ENCODE measurements at places on chromosomes 11 and 22.

DNA sequence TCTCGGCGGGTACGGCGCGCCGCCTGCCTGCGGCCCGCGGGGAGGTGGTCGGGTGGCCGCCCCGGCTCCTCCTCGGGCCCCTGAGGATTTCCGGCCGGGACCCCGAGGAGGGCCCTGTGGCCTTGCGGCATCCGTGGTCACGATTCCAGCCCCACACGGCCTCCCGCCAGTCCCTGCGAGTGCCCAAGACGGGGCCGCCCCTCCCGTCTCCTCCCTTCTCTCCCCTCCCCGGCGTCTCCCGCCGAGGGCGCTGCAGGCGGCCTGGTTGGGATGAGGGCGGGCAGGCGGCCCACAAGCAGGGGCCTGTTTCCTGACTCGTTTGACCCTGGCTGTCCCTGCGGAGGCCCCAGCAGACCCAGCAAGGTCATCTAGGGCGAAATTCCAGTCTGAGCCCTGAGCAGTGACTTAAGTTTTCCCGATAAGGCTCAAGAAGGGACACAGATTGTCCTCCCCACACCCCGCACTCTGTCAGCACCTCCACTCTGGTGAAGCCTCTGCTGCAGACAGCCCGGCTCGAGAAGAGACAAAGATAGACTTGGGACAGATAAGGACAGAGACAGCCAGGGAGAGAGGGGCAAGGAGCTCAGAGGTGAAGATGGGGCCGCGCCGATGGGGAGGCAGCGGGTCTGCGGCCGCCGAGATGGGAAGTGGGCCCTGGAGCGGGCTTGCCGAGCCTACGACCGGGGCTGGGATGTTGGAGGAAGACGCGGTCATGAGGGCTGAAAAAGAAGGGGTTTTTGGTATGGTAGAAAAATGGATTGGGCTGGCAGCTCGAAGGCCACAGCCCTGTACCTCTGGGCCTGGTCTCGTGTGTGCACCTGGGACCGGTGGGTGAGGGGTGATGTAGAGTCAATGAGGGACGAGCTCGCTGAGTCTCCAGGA, 95.0 kb downstream of the SWAP70 start:
- DNase-seq: peak; percentile 87

DNA sequence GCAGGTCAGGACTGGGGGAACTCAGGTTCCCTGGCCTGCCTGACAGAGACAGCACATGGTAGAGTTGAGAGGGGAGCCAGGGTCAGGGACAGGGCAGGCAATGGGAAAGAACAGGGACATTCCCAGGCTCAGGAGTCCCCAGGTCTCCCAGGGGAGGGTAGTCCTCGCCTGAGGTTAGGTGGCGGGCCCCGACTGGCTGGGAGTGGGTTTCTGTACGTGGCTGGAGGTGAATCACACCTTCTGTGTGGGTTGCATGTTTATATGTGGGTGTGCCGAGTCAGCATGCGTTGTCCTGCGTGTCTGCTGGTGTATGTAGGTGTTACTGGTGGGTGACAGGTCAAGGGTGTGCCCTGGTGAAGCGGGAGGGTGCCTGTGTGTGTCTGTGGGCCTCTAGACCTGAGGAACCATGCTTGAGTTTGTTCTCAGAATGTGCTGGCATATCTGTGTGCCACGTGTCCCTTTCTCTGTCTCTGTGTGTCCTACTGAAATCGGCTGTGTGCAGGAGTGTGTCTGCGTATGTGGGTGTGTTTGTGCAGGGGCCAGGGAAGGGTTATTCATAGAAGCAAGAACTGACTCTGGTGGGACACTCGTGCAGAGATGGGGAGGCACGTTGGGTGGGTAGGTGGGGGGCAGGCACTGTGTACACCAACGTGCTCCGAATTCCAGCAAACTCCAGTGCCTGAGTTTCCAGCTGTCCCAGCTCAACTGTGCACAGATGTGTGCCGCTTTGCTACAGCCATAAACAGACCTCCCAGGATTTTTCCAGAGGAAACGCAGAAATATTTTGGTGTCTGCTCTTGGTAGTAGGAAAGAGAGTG, 23.8 kb upstream of the OAF start:
- DNase-seq: peak; percentile 73

GRCh38 chr11:7427733-7428132, 57.6 kb upstream of the OLFML1 start:
- DNase-seq: no peak

DNA sequence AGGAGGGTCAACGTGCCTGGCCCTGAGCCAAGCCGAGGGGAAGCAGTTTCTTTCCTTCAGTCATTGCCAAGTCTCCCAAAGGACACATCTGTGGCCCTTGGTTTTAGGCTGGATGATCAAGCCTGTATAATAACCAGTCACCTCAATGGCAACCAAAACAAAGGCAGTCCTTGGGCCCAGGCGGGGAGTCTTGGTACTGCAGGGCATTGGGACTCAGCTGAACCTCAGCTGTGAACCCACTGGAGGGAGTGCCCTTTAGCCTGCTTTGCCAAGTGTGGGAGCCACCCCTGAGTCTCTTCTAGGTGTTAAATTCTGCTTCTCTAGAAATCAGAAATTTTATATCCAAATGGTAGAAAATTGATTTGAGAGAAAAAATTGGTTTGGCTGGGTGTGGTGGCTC, 36.9 kb downstream of the CPT1A start:
- no peak for DNase-seq

- no peak for DNase-seq
These were observed 16.5 kb downstream of the SCYL1 start for GRCh38 chr11:65541093-65541982.

GRCh38 chr11:102110761-102111010, 439 bp downstream of the YAP1 start:
- DNase-seq: peak; percentile 63

GRCh38 chr11:12569499-12570425, 104.5 kb upstream of the TEAD1 start:
- no peak for DNase-seq

DNA sequence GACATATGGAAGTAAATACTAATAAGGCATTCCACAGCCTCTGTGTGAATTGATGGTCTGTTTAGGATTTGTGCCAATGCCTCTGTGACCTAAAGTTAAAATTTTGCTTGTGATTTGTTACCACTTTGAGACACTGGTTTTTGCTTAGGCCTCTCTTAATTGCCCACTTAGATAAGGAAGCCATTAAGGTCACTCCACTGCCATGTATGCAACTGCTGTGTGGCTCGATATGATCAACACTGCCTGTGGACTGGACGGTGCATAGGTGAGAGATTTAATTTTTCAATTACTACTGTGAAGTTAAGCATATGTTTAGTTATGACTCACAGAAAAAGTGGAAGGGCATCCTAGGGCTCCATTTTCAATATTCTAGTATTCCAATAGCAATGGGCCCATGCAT, 36.9 kb downstream of the CSRP3 start:
- no peak for DNase-seq

DNA sequence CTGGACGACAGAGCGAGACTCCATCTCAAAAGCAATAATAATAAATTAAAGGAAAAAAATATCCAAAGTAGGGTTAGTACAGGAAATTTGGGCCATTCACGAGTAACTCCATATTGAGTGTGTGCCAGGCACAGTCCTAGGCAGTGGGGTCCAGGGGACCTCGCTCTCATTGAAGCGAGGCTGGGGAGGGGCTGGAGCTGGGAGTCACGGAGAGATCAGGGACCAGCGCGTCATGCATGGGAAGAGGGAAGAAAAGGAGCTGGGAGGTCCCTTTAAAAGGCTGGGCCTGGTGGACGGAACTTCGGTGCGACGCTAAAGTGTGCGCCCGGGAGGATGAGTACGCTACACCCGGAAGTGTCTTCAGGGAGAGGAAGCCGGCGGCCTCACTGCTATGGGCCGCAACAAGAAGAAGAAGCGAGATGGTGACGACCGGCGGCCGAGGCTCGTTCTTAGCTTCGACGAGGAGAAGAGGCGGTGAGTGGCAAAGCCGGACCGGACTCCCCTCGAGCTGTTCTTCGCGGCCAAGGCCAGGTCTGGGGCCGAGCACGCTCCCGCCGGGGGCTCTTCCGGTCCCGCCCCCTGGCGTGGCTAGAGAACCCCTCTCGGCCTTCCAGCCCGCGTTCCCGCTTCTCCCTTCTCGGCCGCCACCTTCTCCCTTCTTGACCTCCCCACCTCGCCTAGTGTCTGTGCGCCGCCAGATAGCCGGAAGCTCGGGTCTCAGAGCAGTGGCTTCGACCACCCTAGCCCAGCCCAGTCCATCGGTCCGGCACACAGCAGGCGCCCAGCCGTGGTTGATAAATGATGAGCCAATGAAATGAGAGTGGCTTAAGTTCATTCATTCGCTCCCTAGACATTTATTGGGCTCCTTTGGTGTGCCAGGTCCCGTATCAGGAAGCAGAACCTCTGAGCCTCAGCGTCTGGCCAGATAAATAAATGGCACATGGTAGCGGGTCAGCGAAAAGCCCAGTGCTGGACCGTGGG, at the start of gene NOL12:
NOL12 (plus strand) TSS at position 342 of the 981 bp plus-strand sequence; CDS start at position 392, 50 bp downstream.
- DNase-seq: peak; percentile 86

GRCh38 chr11:128902515-128903066, 11.4 kb downstream of the KCNJ5 start:
- DNase-seq: no peak

GRCh38 chr22:25210793-25211192, 8.6 kb upstream of the CRYBB2 start:
- DNase-seq: no peak

- DNase-seq: no peak
These were observed 81.4 kb upstream of the GRK3 start for GRCh38 chr22:25482868-25483639.

DNA sequence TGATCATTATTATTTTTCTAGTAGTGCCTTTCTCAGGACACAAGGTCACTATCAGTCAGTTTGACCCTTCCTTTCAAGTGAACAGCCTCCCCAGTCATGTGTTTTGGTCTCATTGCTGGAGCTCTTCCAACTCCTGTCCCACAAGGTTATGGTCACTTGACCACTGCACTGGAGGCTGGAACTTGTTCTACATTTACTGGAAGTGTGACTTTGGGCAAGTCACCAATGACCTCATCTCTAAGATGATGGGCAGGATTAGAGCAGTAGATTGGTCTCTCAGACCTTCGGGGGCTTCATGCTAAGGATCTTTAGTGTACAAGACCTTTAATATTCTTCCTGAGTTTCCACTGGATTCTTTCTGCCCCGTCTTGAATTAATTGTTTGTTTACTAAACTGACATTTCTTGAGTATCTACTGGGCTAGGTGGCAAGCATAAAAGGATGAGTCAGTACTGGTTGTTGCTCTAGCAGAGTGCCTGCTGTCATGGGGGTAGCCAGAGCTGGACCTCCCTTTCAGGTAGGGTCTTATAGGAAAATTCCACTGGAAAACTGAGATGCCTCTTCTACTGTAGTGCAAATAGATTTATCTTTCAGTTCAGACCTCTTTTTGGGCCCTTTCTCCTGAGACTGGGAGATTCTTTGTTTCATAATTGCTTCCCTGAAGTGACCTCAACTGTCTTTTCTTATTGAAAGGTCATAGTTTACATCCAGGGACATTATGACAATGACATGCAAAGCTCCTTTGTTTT, 106.8 kb downstream of the GRAMD1B start:
- DNase-seq: no peak

DNA sequence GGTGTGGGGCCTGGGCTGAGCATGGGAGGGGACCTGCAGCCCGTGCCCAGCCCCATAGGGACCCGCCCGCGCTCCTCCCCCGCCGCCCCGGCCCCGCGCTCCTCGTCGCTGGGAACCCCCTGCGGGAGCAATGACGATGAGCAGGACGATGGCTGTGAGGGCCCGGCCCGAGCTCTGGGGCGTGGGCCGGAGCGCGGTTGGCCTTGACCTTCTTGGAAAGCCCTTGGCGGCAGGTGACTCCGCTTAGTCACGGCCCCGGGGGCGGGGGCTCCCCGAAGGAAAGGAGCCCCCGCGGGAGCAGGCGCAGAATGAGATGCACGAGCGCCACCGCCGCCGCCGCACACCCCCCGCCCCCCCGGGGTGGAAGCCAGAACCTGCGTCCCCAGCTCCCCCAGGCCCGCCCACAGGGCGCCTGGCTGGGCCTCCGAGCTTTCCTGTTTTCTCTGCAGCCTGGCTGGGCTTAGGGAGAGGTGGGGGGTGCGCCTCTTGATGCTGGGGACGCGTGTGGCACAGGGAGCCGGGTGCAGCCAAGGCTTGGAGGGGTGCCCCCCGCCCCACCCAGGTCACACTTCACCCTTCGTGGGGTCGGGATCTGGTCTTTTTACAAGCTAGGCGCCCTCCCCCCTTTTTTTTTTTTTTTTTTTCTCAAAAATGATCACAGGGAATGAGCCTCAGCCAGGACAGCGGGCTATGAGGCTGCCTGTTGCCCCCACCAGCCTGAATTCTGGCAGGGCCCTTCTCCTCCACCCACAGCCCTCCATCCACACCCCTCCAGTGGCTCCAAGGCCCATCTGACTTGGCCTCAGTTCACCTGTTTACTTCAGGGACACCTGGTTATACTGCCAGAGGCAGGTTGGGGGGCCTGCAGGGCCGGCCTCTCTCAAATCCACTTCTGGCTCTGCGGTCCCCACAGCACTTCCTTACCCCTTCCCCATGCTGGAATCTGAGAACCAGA, 17.9 kb downstream of the CRELD2 start:
- DNase-seq: peak; percentile 95

- no peak for DNase-seq
These were observed 113.6 kb upstream of the MTMR2 start for GRCh38 chr11:96037405-96037949.

DNA sequence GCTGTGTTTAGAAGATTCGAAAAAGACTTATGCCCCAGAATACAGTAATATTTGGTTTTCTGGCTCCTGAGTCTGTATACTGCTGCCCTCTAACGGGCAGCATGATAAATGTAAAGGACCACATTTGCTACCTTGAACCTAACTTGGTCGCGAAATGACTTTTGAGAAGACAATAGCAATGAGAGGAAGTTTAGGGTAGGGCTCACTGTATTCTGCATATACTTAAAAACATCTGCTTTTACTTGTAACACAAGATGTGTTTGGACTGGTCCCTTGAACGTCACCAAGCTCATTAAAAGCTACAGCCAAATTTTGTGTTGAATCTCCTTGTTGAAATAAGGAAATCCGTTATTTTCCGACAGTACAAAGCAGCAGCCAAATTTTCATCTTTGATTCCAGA, 309.1 kb downstream of the SWAP70 start:
- no peak for DNase-seq

- no peak for DNase-seq
These were observed 1571.2 kb upstream of the RAG2 start for GRCh38 chr11:38169286-38169685.

DNA sequence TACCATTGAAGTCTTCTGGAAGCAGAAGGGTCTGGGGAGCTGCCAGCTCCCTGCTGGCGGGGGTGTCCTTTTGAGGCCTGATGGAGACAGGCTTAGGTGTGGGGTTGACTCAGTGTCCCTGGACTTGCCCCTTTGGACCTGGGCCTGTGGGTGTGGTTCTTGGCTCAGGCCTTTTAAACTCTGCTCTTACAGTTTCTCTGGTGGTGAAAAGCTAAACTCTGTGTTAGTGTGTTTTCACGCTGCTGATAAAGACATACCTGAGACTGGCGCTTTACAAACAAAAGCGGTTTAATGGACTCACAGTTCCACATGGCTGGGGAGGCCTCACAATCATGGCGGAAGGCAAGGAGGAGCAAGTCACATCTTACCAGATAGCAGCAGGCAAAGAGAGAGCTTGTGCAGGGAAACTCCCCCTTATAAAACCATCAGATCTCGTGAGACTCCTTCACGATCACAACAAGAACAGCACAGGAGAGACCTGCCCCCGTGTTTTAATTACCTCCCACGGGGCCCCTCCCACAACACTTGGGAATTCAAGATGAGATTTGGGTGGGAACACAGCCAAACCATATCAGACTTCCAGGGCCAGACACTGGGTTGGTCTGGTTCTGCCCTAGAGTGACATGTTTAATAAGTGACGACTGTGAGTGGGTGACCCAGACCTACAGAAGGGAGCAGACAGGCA, 26.5 kb downstream of the GRAMD4 start:
- no peak for DNase-seq
